ENCODE measurements at places on chromosomes 4 and X.

GRCh38 chr4:164700471-164700870, 53.5 kb upstream of the SMIM31 start:
- DNase-seq = peak; percentile 27

GRCh38 chr4:127548990-127549925, 83.5 kb upstream of the INTU start:
- peak; percentile 55 for DNase-seq

DNA sequence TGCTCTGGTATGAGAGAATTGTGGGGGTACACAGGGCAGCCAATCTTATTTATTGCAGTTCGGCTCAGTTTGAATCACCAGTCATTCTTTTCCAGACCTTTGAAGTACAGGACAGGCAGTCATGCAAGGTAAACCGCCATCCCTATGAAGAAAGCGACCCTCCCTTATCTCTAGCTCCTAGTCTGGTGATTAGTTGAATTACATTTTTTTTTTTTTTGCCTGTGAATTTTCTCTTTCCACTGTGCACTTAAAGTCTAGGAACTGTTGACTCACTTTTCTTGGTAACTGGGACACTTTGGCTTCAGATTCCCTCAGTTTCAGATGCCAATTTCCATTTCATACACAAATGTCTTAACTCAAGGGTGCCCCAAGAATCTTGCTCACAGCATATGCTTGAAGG, 82.4 kb upstream of the FAM9C start:
- peak; percentile 46 for DNase-seq

- no peak for DNase-seq
These were observed 3.8 kb downstream of the VEGFC start for GRCh38 chr4:176788971-176789370.

GRCh38 chr4:7887436-7887835, 52.2 kb downstream of the AFAP1 start:
- no peak for DNase-seq

DNA sequence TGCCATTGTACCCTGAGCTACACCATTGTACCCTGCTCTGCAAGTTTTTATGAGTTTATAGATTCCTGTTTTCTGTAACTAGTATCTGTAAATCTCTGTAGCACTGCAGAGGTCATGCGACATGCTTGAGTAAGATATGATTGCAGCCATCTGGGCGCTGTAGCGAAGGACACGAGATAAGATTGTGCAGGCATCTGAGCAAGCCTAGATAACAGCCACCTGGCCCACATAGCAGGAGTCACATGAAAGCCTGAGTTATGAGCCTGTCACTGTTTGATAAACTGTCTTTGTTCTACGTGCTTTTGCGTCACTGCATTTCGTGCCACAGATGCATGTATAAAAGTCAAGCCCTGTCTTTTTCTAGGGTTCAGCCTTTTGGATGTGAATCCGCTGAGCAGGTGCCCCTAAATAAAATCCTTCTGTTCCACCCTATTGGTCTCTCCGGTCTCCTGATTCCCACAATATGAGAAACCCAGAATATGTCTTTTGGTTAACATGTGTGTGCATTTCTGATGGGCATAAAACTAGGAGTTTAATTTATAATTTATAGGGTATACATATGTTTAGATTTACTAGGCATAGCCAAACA, 327.6 kb upstream of the MAOA start:
- no peak for DNase-seq

DNA sequence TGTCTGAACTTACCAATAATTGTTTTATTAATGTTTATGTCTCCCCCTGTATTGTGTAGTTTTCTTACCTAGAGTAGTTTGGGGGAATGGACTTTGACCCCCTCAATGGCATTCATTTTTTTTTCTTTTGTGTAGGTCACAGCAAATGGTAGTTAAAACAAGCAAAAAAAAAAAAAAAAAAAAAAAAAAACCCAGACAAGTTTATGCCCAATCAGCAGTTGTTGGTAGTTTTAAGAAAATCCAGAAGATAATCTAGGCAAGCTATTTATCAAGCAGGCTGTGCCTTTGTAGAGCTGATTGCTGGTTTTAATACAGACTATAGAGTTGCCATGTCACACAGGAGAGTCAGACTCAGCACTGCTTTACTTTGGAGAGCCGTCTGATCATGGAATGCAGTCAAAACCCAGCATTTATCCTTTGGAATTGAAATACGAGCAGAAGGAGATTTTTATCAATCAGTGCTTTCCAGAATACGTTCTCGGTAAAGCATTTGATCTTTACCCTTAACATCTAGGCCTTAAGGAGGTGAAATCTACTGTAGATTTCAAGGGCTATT, 16.6 kb downstream of the DCUN1D4 start:
- no peak for DNase-seq

DNA sequence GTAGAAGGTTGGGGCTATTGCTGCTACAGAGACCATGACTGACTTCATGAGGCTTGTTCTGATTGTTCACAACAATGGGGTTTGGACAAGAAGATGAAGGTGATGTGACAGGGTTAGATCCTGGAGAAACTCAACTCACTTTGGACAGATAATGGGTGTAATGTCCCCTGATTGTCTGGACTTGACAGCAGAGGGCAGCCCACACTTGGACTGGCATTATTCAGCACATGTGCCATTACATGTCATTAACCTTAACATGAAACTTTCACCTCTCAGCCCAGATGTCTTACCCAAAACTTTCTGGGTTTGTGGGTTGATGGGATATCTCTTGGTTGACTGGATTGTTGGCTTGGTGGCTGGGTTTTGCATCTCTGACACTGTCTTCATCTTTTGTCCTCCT, 101.5 kb downstream of the MXRA5 start:
- DNase-seq = no peak

DNA sequence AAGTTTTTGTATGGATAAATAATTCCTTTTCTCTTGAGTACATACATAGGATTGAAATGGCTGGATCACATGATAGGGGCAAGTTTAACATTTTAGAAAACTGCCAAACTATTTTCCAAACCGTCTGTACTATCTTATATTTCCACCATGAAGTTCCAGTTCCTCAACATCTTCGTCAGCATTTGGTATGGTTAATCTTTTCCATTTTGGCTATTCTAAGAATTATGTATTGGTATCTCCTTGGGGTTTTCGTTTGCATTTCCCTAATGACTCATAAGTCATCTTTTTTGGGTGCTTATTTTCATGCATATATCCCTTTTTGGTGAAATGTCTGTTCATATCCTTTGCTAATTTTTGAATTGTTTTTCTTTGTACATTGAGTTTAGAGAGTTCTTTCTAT, 227.7 kb downstream of the DLG3 start:
- DNase-seq = no peak

DNA sequence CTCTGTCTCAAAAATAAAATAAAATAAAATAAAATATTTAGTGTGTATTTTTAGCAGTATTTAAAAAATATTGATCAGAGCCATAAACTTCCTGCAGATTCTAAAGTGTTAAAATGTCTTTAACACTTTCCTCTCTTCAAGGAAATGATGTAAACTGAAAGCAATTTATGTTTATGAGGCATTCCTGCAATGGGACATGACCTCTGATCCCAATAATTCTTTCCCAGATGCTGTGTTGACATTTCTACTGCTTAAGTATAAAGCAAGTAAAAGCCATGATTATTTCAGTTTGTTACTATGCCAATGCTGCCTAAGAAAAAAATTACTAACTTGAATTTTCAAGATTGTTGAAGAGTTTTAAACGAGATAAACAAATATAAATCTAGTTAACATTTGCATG, 29.0 kb downstream of the COQ2 start:
- peak; percentile 22 for DNase-seq

Data from SW480 (cell line).